Endothelial cell (in vitro differentiated cells): ENCODE measurements at places on chromosomes 7 and 10. TPM values are rescaled to one million over a fixed set of nuclear protein-coding genes. Genes with fewer than 3 reads are reported as not detected.

The RELN gene
- 2.3 TPM for total RNA-seq

The ADIRF gene
- not detected for total RNA-seq

The SYT15B gene
- not detected for total RNA-seq

The GTPBP10 gene
- 21.6 TPM for total RNA-seq

The SLC26A4 gene
- total RNA-seq: 0.67 TPM

The ZNF138 gene
- total RNA-seq: 14.7 TPM

The EEF1AKMT2 gene
- 12.5 TPM for total RNA-seq

The C7orf57 gene
- not detected for total RNA-seq

The AKR1C2 gene
- not detected for total RNA-seq

The BTBD16 gene
- total RNA-seq: 0.23 TPM

The C10orf53 gene
- not detected for total RNA-seq

The TRIL gene
- total RNA-seq: 0.23 TPM
